ENCODE measurements at places on chromosomes 5 and 9. TPM values are rescaled to one million over a fixed set of nuclear protein-coding genes. Genes with fewer than 3 reads are reported as not detected.

Gene MARCHF11
- not detected for total RNA-seq

GRCh38 chr9:110916403-110916802, 121.9 kb downstream of the LPAR1 start:
- DNase-seq = no peak

Gene NPR2
- total RNA-seq = 30.1 TPM

DNA sequence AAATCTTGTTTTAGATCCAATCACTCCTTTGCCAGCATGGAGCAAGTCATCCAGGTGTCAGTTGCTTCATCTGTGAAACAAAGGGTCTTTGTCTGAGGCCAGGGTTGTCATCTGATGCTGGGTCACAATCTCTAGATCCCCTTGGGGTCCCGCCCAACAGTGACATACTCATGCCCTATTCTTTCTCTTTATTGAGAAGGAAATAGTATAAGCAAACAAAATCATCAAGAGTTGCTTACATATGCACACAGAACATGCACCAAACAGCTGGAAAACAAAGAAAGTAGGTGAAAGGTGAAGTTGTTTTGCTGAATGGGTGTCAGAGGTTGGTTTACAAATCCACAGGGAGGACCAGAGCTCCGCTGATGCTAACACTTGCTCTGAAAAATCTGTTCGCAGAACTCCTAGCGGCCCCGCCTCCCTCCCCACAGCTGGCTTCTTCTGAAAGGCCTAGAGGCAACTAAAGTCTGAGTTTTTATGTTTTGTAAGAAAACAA, 106.1 kb upstream of the SLC44A1 start:
- DNase-seq = peak; percentile 43

- no peak for DNase-seq
Observed at GRCh38 chr9:131179561-131180219, 54.3 kb downstream of the NUP214 start.

Gene CNTNAP3B
- total RNA-seq = 2.6 TPM

- DNase-seq = no peak
Observed at GRCh38 chr5:21774281-21774680, 1078.9 kb downstream of the CDH12 start.

Gene NDST1
- total RNA-seq = 101 TPM

Gene TEX48
- total RNA-seq = not detected

DNA sequence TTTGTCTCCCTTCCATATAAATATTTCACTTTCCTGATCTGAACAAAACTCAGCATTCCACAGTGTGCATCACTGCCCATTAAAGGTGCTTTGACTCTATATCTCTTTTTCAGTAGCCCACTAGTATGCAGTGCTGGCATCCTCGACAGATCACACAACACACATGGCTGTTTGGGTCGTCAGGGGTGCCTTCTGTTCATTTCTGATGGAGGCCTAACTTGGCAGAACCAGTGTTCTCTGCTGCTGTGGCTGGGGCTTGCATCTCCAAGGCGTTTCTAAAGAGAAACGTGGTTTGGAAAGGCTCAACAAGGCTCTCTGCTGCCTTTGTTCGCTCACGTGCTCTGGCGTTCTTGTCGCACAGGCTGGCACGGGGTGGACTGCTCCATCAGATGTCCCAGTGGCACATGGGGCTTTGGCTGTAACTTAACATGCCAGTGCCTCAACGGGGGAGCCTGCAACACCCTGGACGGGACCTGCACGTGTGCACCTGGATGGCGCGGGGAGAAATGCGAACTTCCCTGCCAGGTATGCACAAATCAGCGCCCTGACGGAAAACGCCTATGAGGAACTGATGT, 97.7 kb upstream of the PRRC1 start:
- no peak for DNase-seq

- DNase-seq = no peak
Observed at GRCh38 chr9:33881635-33882034, 64.7 kb downstream of the UBE2R2 start.

DNA sequence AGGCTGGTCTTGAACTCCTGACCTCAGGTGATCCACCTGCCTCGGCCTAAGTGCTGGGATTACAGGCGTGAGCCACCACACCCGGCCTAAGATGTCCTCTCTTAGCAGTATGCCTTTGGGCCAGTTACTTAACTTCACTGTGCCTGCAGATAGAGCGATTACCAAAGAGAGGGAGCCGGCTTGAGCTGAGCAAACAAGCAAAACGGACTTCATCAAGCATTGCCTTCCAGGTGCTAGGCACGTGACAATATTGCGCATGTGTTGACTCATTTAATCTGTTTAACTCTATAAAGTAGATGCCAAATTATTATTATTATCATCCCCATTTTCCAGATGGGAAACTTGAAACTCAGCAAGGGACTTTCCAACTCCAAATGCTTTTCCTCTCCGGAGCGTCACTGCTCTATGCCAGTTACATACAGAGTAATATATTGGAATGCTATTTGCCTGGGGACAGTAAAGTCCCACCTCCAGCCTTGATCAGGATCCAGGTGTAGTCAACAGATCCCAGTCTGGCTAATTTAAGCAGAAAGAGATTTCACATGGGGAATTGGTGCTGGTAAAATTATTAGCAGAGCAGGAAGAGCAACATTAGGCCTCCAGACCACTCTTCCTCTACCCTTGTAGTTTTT, 5.6 kb upstream of the C9orf152 start:
- no peak for DNase-seq

GRCh38 chr5:150649108-150650020, 8.9 kb downstream of the SYNPO start:
- DNase-seq = peak; percentile 74

- no peak for DNase-seq
Observed at GRCh38 chr9:34179213-34180136, 632 bp downstream of the UBAP1 start.

Gene MPDZ
- total RNA-seq = 45.9 TPM

GRCh38 chr5:136155761-136156160, 23.1 kb downstream of the SMAD5 start:
- no peak for DNase-seq

GRCh38 chr5:81247441-81247972, 14.4 kb downstream of the CKMT2 start:
- no peak for DNase-seq

Gene SNCB
- total RNA-seq = not detected

DNA sequence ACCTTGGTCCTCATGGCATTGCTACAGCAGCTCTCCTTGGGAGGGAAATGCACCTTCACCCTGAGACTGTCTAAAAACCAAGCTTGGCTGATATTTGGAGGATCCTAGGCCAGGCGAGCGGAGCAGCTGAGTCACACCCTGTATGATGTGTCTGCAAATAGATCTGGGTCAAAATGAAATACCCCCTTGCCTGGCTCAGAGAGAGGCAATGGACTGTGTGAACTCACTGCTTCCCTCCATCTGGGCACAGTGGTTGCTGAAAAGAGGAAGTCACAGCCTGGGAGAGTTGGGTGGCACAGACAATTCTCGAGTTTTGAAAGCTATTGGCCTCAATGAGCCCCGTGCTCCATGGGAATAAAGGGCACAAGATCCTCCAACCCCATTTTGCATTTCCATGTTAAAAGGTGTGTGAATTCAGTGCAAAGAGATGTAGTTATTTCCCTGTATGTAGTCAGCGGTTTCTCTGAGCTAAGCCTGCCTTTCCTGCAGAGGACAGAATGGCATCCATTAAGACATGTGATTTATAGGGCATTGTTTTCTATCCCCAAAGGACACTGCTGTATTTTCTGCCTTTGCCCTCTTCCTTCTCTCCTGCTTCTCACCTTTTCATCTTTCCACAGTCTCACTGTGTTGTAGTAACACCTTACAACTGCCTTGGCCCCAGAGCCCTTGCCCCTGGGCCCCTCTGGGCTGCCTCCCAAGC, 177.2 kb downstream of the GADD45G start:
- DNase-seq = no peak

Gene JAKMIP2
- total RNA-seq = 0.45 TPM

Gene CTNND2
- 5.6 TPM for total RNA-seq

Gene STPG3
- total RNA-seq = not detected

DNA sequence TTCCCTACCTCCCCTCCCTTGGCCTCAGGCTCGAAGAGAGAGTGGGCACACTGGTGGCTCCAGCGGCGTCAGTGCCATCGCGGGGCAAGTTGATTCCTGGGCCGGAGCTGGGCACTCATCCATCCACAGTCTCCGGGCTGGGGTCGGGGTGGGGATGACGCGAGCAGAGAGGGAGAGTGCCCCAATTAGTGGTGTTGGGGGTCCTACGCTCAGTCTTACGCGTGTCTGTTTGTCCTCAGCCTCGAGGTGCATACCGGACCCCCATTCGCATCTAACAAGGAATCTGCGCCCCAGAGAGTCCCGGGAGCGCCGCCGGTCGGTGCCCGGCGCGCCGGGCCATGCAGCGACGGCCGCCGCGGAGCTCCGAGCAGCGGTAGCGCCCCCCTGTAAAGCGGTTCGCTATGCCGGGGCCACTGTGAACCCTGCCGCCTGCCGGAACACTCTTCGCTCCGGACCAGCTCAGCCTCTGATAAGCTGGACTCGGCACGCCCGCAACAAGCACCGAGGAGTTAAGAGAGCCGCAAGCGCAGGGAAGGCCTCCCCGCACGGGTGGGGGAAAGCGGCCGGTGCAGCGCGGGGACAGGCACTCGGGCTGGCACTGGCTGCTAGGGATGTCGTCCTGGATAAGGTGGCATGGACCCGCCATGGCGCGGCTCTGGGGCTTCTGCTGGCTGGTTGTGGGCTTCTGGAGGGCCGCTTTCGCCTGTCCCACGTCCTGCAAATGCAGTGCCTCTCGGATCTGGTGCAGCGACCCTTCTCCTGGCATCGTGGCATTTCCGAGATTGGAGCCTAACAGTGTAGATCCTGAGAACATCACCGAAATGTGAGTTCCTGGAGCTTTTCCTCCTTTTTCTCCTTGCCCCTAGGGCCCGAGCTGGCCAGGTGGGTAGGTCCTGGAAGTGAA, 861 bp downstream of the NTRK2 start:
- peak; percentile 57 for DNase-seq

DNA sequence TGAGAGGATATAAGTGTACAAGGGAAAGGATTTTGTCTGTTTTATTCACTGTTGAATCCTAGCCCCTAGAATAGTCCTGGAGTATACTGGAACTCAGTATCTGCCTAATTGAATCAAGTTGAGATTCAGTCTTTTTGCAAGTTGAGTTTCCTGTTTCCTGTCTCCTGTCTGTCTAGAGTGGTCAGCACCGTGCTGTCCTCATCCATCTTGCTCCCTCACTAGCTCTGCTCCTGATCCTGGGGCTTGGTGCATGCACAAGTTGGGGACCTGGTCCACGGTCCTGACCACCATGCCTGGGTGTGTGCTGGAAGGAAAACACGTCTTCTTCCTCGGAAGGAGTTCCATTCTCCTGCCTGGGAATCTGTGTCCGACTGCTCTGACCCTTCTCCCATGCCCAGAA, 3.2 kb downstream of the IL5 start:
- DNase-seq = no peak

- no peak for DNase-seq
Observed at GRCh38 chr9:127170103-127170502, 47.7 kb upstream of the ANGPTL2 start.

Gene TYRP1
- total RNA-seq = not detected

GRCh38 chr5:1594357-1595106, 70.8 kb upstream of the LPCAT1 start:
- DNase-seq = peak; percentile 80

Gene CPEB4
- 28.5 TPM for total RNA-seq

DNA sequence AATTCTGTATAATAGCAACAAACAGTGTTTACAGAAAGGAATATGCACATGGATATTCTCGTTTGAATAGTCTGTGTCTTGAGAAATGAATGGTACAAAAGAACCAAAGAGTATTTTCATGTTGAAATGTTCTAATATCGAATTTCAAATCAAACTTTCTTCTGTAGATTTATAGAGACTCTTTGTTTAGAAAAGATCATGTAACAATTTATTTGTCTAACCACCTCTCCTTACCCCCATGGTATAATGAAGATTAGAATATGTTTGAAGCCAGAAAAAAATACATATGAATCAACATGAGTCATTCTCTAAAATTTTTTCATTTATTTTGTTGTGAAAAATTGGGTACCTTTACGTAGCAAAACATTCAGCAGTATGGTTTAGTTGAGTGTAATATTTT, 285.6 kb downstream of the PRR16 start:
- no peak for DNase-seq

GRCh38 chr9:128192601-128193371, 1.4 kb upstream of the CIZ1 start:
- DNase-seq = peak; percentile 75

Gene ZBED3
- 5.7 TPM for total RNA-seq

Gene SLC34A3
- not detected for total RNA-seq

- DNase-seq = no peak
Observed at GRCh38 chr5:16603701-16604100, 13.1 kb downstream of the RETREG1 start.

Gene EGFL7
- total RNA-seq = 27.1 TPM

GRCh38 chr5:36418152-36418979, 116.7 kb upstream of the RANBP3L start:
- no peak for DNase-seq

DNA sequence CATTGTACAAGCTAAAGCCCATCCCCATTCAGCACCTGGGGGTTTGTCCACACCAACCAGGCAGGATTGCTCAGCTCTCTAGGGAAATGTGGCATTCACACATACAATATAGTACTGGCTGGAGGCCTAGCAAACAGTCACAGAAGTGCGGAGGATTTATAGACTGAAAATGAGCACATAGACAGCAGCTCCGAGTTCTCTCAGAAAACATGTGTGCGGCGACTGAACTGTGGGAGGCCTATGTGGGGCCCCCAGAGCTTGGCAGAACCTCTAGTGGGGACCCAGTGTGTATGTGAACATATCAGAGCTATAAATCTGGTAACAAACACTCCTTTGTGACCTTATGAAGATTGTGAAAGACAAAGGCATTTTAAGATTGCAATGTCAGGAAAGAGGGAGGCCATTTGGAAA, 431.1 kb downstream of the DTWD2 start:
- no peak for DNase-seq

DNA sequence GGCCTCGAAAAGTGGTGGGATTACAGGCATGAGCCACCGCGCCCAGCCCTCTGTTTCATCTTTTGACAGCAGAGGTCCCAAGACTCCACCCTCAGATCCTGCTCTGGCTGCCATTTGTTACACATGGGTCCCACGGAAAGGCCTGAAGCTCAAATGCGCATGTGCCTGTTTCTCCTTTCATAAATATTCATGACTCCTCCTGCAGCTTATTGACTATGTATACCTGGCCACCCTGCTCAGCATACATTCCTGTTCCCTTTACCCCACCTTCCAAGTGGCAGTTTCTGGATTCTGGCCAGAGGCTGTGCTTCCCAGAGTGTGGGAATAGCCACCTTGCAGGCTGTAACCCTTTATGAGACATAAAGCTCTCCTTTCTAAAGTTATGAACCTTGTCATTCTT, 46.5 kb downstream of the AUH start:
- no peak for DNase-seq

Data from ovary (tissue), 10 donors.